Activated CD8-positive, alpha-beta memory T cell treated with anti-CD3 and anti-CD28 coated beads, Interleukin-2, amount 50 U/mL, for 48 hours (primary cell): ENCODE measurements at places on chromosomes 5 and 9.

DNA sequence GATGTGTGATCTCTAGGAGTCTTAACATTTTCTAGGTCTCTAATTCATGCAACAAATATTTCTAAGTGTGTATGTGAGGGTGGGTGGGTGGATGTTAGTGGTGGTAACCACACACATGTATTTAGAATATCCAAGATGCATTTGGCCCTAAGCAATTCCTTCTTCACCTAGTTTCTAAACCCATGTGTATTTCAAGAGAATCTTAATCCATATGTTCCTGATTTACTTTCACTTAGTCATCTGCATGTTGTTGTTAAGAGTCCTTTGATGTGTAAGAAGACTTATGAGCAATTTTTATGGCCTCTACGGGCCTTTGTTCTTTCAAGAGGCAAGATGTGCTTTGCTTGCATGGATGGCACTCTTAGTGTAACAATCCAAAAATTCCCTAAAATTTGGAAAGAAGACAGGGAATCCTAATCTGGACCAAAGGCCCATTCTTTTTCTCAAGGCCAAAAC lies 282.6 kb downstream of the SPATA31D1 start:
- no peak for DNase-seq

GRCh38 chr5:154198611-154199230 lies 8.2 kb downstream of the GALNT10 start:
- no peak for DNase-seq

DNA sequence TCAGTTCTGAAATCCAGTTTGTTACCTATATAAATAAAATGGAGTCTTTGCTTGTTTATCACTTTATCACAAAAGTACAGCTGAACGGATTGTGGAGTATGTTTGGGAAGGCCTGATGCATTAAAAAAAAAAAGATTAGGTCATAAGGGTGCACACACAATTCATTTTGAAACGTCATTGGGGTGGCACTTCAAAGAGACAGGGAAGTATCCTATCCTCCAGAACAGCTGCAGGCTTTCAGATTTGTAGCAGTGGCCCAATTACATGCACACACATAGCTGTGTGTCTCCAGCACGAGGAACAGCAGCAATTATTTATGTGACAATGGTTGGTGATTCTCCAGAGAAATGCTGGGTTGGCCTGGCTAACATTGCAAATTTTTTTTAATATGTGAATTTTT lies 46.8 kb upstream of the FER start:
- no peak for DNase-seq

DNA sequence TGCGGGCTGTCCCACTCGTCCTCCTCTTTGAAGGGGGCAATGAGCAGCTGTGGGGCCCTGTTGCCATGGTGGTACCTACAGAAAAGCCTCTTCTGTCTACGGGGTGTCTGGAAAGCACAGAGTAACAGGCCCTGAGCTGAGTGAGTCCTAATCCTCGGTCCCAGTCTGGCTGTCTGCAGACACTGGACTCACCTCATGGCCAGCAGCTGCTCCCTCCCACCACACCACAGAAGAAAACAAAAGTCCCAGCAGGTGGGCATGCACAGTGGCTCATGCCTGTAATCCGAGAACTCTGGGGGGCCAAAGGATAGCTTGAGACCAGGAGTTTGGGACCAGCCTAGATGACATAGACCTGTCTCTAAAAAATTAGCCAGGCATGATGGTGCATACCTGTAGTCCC lies 19.9 kb downstream of the P4HA2 start:
- DNase-seq, result peak; percentile 30

DNA sequence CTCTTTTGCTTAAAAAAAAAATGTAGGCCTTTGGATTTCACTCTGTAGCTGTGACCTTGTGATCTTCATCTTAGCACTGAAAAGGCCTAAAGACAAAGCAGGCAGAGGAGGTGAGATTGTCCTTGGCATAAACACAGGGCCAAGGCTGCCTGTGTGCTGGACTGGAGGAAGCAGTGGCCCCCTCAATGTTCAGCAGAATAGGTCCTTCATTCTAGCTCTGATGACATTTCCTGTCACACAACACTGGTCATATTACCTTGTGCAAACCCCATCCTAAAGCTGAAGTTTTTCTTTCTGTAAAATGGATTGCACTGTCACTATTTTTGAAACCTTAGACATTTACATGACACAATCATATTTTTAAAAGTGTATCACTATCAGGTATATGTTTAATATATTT lies 147.4 kb downstream of the INSYN2B start:
- no peak for DNase-seq

DNA sequence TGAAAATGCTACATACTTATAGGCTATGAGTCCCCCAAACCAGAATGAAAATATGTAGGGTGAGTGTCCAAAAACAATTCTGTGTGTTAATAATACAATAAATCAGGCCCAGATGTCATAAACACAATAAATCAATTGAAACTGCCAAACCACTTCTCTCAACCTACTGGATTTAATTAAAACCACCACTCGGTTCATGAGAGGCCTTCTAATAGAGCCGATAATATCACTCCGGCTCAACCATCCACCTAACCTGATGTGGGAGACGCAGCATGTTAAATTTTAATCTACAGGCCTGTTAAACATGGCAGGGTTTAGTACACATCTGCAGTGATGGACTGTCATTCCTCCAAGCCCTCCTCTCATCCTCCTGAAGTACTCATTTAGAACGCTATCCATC lies 734.5 kb upstream of the ZNF608 start:
- DNase-seq, result no peak

DNA sequence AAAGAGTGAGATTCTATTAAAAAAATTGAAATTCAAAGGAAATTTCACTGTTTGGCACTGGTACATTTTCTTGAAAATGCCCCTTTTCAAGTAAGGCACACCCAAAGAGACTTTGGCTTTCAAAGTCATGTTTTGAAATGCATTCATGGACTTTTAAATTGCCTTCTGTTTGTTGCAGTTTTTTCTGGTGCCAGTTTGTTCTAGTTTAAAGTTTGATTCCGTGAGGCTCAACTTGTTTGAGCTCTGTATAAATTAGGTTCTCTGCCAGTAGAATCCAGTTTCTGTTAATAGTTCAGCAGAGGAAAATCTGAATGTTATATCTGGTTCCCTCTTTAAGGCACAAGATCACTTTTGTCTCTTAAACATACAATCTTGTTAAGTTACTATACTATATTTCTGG lies 16.4 kb downstream of the ATP6V0E1 start:
- DNase-seq, result no peak

DNA sequence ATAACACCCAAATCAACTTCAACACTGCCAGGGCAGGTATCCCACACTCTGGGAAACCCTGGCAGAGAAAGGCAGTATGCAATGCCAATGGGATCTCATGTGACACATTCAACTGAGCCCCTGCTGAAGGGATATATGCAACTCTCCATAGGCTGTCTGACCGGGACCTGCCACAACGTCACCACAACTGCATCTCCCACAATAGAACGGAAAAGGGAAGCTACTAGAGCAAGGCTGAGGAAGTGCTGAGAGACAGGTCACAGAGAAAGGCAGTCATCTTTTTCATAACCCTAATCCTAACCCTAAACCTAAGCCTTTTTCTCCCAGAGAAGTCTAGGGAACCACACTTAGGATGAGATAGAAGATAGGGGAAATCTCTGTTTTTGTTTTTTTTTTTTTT lies 345.9 kb upstream of the CD180 start:
- no peak for DNase-seq

DNA sequence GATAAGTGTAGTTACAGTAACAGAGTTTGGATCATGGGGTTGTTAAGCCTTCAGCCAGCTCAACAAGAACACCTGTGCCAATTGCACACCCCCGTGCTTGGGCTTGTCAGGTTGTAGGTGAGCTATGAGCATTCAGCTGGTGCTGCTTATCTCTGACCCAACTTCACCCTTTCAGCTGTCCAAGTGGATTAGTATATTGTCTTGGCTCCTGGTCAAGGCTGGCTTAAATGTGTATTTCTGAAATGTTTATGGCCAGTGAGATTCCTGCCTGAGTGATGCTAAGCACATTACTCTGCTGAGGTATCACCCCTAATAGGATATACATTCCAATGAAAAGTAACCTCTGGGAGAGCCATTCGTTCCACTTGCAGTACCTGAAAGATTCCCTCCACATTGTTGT lies 44.2 kb upstream of the LMNB1 start:
- no peak for DNase-seq

DNA sequence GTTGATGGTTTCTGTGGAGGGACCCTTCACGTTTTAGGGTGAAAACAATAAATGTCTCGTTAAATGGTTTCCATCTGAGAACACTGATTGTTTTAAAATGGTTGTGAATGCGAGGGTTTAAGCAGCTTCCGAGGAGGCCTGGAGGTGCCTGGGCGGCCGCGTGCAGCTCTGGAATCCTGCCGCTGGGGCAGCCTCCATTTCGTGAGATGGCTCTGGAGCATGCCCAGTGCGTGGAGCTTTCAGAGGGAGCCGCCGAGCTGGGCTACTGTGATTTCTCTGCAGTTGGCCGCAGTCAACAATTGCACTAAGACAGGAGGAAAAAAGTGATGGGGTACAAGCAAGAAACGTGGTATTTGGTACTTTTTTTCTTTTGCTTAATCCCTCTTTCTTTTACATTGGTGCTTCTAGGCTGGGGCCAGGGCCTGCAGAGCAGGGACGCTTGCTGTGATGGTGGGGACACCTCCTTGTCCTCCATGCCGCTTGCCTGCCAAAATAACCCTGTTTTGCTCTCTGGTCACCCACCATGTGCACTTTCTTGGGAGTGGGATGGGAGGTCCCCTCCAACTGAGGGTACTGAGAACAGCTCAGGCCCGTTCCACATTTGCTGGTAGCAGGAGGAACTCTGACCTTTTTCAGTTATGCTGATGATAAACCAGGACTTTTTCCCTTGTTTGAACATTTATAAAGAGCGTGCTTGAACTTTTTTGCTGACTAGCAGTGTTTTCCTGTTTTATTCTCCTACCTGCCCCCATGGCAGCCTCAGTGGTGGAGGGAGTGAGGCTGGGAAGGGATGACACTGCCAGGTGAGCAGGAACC lies 47.1 kb downstream of the EHMT1 start:
- DNase-seq, result no peak

DNA sequence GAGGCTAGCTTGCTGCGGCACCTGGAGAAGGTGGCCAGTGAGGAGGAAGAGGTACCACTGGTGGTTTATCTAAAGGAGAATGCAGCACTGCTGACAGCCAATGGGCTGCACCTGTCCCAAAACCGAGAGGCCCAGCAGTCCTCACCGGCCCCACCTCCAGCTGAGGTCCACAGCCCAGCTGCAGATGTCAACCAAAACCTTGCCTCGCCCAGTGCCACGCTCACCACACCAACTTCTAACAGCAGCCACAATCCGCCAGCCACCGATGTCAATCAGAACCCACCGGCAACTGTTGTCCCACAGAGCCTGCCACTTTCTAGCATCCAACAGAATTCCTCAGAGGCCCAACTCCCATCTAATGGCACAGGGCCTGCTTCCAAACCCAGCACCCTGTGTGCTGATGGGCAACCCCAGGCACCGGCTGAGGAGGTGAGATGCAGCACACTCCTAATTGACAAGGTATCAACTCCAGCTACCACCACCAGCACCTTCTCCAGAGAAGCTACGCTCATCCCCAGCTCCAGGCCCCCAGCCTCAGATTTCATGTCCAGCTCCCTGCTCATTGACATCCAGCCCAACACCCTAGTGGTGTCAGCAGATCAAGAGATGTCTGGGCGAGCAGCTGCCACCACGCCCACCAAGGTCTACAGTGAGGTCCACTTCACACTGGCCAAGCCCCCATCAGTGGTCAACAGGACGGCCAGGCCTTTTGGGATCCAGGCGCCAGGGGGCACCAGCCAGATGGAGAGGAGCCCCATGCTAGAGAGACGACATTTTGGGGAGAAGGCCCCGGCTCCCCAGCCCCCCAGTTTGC lies 8.0 kb downstream of the SYNPO start:
- DNase-seq, result no peak

DNA sequence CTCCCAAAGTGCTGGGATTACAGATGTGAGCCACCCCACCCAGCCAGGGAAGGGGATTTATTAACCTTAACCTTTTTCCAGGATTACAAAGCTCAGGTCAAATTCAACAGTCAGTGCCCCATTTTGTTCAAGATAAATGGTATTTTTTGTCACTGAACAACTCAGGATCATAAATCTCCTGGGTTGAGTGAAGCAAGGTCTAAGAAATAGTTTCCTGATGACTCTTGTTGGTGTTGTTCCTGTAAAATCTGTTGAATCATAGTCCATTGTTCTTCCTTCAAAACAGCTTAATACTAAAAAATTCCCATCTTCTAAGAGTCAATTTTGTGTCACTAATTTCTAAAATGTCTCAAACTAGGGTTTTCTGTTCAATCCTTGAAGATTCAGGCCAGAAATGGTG lies 33.9 kb upstream of the JMY start:
- no peak for DNase-seq
